GM13977 (cell line): ENCODE measurements at places on chromosomes 3 and 15.

DNA sequence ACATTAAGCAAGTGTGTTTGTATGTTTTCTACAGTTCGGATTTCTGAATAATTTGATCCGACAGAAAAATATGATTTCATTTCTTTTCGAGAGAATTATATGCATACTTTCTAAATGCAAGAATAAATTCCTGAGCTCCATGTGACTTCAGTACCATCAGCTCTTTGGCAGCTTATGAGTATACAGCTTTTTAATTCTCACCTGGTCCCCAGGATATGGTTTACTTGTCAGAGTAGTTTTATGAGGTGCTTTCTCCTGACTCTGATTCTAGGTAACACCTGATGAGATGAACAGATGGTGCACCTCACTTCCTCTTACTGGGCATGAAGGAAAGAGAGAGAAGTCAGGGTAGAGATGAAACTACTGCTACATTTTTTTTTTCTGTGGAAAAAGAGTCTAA, 3.1 kb downstream of the HGD start:
- no peak for DNase-seq

- DNase-seq = no peak
These were observed 71.8 kb upstream of the ZBTB20 start for GRCh38 chr3:115218859-115219258.

DNA sequence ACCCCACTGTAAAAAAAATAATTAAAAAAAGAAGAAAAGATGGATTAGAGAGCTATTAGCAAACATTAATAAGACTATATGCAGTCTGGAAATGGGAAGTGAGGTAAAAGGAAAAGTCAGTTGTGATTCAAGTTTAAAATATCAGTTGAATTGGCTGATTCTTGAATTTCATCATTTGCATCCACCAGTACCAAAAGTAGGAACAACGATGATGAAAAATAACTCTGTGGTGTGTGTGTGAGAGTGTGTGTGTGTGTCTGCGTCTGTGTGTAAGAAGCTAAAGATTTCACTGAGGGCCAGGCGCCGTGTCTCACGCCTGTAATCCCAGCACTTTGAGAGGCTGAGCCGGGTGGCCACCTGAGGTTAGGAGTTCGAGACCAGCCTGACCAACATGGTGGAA, 56.0 kb upstream of the SLC4A7 start:
- no peak for DNase-seq

DNA sequence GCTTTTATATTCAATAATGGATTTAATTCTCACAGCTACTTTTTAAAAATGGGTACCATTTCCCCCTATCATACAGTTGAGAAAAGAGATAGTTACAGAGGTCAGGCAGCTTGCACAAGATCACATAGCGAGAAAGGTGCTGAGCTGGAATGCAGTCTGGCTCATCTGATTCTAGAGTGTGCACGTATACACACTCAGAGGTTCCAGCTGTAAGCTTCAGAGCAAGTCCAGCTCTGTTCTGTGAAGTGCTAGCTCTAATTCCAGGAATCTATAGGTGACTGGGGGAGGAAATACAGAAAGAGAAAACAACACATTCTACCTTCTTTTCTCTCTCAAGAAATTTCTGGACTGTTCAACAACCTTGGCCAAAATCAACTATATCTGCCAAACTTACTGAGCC, 318.7 kb downstream of the FOXP1 start:
- DNase-seq = no peak

DNA sequence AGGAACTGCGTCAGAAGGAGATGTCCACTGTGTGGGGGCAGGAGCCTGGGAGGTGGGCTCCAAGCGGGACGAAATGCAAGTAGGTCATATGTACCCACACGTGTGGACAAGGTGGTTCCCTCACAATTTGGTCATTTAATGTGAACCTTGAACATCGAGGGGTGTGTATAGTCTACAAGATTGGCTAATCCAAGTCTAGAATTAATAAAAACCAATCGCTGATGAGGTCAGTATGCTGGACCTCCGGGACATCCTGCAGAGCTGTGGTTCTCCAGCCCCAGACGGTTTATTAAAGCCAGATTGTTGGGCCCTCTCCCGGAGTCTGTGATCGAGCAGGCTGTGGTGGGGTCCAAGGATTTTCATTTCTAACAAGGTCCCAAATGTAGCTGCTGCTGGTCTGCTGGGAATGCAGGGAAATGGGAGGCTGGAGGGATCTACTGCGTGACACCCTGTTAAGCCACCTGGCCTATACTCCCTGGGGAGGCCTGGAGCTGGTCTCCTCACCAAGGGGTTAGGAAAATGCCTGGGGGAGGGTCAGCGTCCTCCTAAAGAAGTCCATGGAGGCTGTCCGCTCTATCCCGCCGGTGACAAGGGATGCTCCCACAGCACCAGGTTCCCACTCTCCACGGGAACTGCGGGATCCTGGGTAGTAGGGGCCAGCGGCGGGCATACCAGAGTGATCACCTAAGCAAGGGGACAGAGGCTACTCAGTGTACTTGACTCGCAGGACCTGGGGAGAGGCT, 25.1 kb downstream of the PCSK6 start:
- DNase-seq = no peak

GRCh38 chr3:133426721-133427120, 26.9 kb downstream of the BFSP2 start:
- DNase-seq = no peak

DNA sequence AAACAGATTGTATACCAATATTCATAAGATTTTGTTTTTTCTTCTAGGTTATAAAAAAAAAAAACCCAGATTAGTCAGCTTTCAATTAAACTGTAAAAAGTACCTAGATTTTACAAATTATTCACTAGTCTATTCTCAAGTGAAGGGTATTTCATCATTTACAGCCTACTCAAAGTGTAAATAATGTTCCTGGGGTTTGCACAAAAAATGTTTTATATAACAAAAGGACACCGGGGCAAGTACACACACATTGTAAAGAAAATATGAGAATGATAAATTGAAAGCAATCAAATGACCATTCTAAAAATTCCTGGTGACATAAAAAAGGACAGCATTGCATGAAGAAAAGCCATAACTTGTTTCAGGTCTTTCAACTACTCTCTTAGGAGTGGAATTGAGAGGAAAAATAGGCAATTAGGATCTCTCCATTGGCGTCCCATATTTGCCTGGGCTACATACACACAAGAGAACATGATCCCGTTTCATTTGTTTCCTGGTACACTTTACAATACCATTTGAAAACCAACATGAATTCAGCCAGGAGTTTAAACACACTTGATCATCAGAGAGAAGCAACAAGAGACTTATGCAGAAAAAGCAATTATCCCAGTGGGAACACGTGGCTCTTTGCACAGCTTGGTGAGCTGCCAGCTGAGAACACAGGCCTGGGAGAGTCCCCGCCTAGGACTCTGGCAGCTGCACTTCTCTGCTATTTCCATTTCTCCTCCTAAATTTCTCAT, 1039.2 kb downstream of the ROBO1 start:
- no peak for DNase-seq

DNA sequence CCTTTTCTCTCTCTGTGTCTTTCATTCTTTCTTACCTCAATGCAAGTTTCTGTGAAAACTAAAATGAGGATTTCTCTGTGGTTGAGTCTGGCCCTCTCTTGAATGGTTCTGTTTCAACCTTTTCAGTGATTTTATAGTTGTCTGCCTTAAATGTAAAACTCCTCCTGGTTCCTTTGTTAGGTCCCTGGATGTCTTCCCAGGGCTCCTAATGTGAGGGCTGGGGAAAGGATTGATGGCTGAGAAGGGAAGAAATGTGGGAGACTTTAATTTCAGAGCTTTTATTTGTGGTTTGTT, 90.6 kb upstream of the GRM7 start:
- no peak for DNase-seq
